Motor neuron (in vitro differentiated cells): ENCODE measurements at places on chromosomes 12 and 14. TPM values are rescaled to one million over a fixed set of nuclear protein-coding genes. Genes with fewer than 3 reads are reported as not detected.

The DNM1L gene
- total RNA-seq, result 92.8 and 103 TPM in 2 replicates

The CMKLR1 gene
- total RNA-seq, result 0.25 TPM in 1 of 2 replicates, not detected in the other

The SLC38A4 gene
- total RNA-seq, result 33.4 and 71.1 TPM in 2 replicates

- ATAC-seq, result no peak
Measured at GRCh38 chr14:29220566-29220965, 454.0 kb downstream of the FOXG1 start.

DNA sequence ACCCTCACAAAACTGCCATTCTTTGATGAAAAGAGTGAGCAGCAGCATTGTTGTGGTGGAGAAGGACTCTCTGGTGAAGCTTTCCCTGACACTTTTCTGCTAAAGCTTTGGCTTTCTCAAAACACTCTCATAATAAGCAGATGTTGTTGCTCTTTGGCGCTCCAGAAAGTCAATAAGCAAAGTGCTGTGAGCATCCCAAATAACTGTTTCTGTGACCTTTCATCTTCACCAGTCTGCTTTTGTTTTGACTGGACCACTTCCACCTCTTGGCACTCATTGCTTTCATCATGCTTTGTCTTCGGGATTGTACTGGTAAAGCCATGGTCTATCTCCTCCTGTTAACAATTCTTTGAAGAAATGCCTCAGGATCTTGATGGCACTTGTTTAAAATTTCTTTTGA, 424.7 kb upstream of the TMPO start:
- ATAC-seq, result no peak

GRCh38 chr14:51806026-51807023, 54.1 kb upstream of the GNG2 start:
- no peak for ATAC-seq

GRCh38 chr12:54030889-54031471, 1.9 kb upstream of the HOXC5 start:
- peak; percentile 6 for ATAC-seq
